Stimulated activated CD4-positive, alpha-beta T cell treated with anti-CD3 and anti-CD28 coated beads, Interleukin-4, amount 100 ng/mL, for 24 hours (primary cell): ENCODE measurements at places on chromosomes 4 and X.

- DNase-seq, result no peak
Measured at GRCh38 chr4:89954906-89955695, 60.4 kb downstream of the MMRN1 start.

- DNase-seq, result peak; percentile 30
Measured at GRCh38 chr4:128810331-128810870, 901 bp downstream of the JADE1 start.

- no peak for DNase-seq
Measured at GRCh38 chrX:68183612-68184214, 249.6 kb downstream of the OPHN1 start.

- no peak for DNase-seq
Measured at GRCh38 chr4:102809190-102809589, 18.2 kb downstream of the UBE2D3 start.

DNA sequence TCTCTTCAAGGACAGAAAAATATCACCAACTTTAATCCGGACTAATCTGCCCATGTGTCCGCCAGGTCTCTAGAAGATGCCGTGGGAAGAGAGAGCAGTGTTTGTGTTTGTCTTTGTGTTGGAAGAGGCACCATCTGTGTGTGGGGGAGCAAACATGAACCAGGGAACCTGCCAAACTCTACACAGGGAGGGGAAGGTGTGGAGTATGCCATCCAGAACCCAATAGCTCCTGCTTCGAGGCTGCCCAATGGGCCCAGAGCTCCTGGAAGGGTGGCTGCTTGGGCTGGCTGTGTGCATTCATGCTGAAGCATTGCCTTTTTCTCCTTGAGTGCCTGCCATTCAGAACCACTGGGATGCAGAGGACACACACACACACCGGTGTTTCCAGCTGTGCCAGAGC is 536.2 kb downstream of the MID1IP1 start:
- DNase-seq, result no peak

GRCh38 chr4:38752941-38753806 is 29.6 kb downstream of the TLR10 start:
- no peak for DNase-seq

- DNase-seq, result peak; percentile 25
Measured at GRCh38 chrX:56232221-56233082, at the start of gene KLF8. TSS of gene KLF8 (plus strand) at chrX:56232356. CDS start at chrX:56233335, 979 bp downstream.

- no peak for DNase-seq
Measured at GRCh38 chrX:41875142-41875541, 48.2 kb downstream of the CASK start.

DNA sequence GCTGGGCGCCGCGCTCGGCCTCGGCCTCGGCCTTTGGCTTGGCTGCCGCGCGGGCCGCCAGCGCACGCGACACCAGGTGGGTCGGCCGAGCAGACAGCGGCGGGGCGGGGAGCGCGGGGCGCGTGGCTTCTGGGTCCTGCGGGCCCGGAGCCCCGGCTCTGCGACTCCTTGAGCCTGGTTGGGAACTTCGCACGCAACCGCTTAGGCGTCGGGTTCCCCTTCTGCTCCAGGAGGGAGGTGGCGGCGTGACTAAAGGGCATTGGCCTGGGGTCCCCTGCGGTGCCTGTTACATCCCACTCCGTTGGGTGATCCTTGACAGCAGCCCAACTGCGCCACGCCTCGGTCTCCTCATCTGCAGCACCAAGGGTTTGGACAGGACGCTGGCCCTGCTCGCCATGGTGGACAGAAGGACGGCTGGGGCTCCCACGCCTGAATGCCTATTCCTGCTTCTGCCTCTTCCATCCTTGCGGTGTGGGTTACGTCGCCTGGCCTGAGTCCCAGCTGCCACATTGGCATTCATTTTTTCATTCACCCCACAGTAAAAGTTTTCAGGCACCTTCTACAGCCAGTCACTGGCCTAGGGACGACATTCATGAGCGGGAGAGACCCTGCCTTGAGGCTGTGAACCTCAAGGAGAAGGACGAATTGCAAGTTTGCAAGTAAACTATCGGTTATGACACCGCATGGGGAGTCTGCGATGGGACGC is 631 bp downstream of the EVC start:
- no peak for DNase-seq

- DNase-seq, result no peak
Measured at GRCh38 chr4:186643501-186644310, 80.0 kb downstream of the FAT1 start.

DNA sequence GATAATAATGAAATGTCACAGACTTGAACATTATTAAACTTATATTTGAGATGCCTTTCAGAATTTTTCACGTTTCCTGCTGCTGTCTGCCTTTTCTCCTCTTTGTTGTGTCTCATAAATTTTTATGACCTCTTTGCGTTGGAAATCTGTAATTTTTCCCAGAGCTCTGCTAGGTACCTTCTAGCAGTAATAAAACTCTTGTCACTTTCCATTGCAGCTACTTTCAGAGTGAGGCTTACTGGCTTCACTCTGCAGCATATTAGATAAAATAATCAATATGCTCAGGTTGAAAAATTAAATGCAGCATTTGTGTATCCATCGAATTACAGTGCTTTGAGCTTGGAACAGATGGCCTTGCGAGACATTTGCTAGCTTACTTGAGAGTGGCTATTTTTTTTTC is 689.0 kb downstream of the GRID2 start:
- no peak for DNase-seq

DNA sequence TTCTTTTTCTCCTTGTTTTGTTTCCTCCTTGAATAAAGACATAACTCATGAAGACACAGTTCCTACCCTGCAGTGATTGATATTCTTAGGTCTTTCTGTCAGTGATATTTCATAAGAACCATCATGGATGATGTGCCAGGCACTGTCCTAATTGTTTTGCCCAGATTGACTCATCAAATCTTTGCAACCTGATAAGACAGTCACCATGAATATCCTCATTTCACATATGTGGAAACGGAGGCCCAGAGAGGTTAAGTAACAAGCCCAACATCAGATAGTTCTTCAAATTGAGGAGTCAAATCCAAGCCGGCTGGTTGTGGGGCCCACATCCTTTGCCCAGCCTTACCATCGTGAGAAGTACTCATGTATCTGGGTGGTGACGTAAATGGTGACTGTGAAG is 69.9 kb downstream of the SEL1L3 start:
- DNase-seq, result no peak

DNA sequence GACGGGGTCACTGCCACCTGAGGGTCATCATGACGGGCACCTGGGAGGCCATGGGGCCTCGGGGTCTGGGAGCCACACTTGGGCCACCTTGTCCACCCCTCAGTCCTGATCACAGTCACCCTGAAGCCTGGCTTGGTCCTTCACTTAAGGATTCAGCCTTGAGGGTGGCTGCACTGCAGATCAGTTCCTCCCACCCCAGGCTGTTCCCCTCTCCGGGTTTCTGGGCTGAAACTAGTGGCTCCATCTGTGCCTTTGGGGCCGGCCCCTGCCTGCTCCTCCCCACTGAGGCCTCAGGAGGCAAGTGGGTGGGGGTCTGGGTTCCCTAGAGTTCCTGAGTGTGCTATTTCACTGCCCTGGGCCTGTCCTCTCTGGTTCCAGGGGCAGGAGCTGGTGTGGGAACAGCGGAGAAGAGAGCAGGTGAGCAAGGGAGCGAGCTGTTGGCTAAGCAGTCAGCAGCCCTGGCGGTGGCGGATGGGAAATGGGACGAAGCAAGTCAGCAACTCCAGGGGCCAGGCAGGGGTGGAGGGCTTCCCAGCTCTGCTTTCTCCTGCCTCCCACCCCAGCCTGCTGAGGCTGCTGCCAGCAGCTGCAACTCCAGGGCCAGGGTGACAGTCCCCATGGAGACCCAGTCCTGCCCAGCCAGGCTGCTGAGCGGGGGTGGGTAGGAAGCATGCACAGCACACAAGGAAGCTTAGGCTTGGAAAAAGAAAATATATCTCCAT is 81.2 kb downstream of the TMEM144 start:
- no peak for DNase-seq

DNA sequence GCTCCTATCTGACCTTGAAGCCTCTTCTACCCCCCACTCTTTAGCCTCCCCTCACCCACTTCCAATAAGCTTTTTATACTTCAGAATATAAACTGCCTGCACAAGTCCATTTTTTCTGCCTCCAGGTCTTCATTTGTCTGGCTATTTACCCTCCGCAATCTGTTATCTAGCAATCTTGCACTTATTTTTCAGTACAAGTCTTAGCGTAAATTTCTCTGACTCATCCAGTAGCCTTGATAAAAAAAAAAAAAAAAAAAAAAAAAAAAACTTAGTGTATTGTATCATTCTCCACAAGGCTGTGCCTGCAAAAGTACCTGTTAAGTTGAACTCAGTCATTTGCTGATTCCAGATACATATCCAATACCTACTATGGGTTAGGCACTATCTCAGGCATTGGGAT is 219.5 kb upstream of the DKK2 start:
- no peak for DNase-seq

DNA sequence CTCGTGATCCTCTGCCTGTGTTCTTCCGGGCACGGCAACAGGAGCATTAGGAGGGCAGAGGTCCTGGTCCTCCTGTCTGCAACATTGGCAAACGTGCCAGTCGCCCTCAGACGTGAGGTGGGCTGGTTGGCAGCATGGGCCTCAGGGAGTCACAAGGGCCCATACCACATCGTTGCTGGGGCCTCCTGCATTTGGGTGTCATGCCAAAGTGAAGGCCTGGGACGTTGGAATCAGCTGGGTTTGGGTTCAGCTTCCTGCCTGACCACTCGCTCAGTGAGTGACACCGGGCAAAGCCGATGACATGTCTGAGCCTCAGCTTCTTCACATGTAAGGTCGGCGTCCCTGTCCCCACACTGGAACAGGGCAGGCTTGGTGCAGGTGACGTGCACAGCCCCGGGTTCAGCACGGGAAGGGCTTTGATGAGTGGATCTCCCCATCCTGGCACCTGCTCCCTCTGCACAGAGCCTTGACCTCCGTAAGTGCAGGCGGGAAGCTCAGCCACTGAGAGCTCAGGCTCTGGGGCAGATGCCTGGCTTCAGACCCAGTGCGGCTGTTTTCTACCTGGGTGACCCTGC is 91.6 kb downstream of the PSAPL1 start:
- DNase-seq, result no peak

DNA sequence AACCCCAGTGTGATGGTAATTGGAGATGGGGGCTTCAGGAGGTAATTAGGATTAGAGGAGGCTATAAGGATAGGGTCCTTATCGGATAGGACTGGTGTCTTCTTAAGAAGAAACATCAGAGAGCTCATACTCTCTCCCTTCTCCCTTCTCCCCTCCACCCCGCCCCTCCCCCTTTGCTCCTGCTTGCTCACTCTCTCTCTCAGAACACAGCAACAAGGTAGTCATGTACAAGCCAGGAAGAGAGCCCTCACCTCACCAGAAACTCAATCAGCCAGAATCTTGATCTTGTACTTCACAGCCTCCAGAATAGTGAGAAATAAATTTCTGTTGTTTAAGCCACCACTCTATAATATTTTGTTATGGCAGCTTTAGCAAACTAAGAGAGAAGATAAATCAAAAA is 4.5 kb downstream of the DDX60L start:
- peak; percentile 39 for DNase-seq

- DNase-seq, result no peak
Measured at GRCh38 chr4:26400132-26400531, 79.3 kb downstream of the RBPJ start.

DNA sequence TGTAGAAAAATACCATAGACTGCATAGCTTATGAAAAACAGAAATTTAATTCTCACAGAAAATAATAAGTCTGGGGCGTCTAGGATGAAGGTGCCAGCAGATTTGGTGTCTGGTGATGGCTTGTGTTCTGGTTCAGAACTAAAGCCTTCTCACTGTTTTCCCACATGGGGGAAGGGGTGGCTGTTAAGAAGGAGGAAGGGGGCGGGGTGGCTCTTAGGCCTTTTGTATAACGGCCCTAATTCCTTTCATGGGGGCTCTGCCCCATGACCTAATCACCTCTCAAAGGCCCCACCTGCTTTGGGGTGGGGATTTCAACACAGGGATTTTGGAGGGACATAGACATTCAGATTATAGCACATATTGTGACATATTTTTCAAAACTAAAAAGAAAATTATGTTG is 173.2 kb upstream of the TECRL start:
- DNase-seq, result no peak

- no peak for DNase-seq
Measured at GRCh38 chr4:156972379-156973015, 898 bp upstream of the PDGFC start.

DNA sequence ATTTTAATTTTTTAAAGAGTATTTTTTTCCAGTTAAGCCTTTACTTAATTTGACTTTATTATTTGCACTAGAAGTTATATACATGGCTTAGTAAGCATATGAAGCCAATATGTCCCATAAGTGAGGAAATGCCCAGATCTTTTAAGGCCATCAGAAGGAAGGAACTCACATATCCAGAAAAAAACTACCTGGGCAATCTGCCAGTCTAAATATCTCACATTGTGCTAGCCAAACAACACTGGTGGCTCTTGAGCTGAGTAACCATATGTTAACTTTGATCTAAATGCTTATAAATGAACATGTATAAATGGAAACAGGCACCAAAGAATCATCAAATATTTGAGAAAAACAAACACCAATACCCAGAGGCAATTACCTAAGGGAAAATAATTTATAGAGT is 138.6 kb upstream of the APOOL start:
- DNase-seq, result no peak

DNA sequence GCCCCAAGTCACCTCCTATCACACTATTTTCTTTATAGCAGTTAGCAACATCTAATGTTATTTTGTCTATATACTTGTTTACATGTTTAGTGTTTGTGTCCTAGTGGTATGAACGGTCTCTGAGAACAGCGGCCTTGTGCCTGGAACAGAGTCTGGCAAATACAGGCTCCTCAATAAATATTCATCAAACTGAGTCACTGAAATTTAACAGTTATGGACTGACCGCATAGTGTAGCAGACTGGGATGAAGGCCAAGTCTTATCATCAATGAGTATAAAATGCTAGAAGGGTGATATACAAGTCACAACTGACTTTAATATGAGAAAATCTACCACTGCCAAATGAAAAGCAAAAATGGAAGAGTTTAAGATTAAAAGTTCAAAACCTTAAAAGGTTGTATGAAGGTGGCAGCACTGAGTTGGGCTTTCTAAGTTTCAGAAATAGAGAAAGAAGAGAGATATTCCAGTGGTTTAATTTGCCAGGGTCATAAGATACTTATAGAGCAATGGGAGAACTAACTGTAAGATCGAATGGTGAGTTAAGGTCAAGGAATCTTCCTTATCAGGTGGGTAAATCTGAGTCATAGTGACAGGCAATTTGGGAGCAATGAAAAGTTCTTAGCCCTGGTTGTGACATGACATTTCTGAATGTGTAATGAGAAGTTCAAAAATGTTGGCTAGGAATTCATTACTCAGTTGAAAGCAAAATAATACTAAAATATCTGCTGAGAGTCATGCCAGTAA is 34.9 kb downstream of the ELOVL6 start:
- DNase-seq, result no peak

GRCh38 chr4:28317221-28317620 is 1456.6 kb downstream of the STIM2 start:
- no peak for DNase-seq

- DNase-seq, result no peak
Measured at GRCh38 chr4:184450743-184451535, 23.4 kb downstream of the IRF2 start.

GRCh38 chr4:102452854-102453253 is 48.3 kb upstream of the NFKB1 start:
- DNase-seq, result no peak
